Stimulated activated CD4-positive, alpha-beta T cell treated with anti-CD3 and anti-CD28 coated beads, TNF-alpha, amount 100 ng/mL, for 48 hours (primary cell): ENCODE measurements at places on chromosomes 16 and 17.

- no peak for DNase-seq
Observed at GRCh38 chr17:7466639-7467341, 12.6 kb downstream of the ZBTB4 start.

GRCh38 chr16:88951989-88952388 is 25.0 kb downstream of the CBFA2T3 start:
- DNase-seq: no peak

DNA sequence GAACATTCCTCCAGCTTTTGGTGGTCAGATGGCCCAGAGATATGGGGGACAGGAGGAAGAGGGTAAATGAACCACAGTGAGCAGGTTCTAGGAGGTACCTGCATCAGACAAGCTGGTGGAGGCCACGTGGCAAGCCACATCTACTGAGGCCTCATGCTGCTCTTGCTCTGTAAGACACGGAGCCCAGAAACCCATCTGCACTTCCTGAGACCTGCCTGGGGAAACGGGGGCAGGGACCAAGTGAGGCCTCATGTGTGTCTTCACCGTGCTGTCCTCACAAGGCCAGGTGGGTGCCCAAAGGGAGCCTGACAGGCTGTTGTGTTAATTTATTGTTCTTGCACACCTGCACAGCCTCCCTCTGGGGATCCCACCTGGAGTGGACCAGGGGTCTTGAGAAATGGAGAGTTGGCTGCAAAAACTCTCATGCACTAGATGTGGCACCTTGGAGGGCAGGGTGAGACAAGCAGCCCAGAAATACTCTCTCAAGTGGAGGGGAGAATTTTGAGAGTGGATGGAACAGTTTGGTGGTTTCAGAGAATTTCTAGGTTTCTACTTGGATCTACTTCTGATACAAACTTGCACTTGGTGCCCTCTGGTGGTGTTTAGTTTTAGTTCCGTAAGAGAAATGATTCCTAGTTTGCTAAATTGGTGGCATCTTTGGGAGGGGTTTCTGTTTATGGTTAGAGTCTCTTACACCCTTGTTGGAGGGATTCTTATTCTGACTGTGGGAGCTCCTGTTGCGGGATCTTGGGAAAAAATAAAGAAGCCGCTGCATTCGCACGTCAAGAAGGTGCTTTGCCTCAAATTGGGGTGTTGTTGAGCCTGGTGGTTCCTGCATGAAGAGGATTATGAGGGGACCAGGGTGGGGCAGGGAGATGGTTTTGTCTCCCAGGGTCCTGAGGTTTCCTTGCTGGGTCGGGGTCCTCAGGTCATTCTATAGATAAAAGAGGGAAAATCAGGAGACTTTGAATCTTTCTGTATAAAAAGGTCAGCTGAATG is 47.5 kb downstream of the SLC6A2 start:
- peak; percentile 3 for DNase-seq

DNA sequence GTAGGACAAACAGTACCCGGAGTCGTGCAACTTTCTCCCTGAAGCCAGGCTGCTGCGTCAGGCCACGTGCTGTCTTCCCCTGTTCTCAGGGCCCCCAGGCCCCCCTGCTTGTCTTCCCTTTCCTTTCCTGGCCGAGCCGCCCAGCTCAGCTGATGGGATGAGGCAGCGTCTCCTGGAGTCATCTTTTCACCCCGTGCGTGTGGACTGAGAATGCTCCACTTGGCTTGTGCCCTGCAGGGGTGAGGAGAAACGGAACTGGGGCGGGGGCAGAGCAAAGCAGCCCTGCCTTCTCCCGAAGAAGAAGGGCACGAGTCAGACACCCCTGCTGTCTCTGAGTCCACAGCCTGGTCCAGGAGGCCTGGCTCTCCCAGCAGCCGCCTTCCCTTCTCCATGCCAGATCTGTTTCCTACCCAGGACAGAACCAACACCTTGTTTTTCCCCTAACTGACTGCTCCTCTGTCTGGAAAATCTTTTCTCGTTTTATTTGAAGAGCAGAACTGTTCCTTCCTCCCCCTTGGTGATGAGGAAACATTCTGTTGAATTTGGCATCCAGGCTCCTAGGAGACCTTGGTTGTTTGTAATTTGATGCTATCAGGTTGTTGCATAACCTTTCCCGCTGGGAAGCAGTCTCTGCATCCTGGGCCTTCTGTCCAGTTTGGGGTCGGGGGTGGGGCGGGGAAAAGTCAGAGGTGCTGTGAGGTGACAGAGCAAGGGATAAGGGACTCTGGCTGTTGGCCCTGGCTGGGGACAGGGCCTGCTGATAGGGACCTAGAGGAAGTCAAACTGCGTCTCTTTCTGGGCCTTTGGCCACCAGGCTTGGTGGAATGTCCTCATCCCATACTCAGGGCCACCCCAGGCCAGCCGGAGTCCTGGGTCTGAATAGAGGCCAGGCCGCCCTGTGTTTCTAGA is 78.8 kb downstream of the WIPI1 start:
- no peak for DNase-seq

- no peak for DNase-seq
Observed at GRCh38 chr17:6327007-6327406, 107.9 kb downstream of the AIPL1 start.

DNA sequence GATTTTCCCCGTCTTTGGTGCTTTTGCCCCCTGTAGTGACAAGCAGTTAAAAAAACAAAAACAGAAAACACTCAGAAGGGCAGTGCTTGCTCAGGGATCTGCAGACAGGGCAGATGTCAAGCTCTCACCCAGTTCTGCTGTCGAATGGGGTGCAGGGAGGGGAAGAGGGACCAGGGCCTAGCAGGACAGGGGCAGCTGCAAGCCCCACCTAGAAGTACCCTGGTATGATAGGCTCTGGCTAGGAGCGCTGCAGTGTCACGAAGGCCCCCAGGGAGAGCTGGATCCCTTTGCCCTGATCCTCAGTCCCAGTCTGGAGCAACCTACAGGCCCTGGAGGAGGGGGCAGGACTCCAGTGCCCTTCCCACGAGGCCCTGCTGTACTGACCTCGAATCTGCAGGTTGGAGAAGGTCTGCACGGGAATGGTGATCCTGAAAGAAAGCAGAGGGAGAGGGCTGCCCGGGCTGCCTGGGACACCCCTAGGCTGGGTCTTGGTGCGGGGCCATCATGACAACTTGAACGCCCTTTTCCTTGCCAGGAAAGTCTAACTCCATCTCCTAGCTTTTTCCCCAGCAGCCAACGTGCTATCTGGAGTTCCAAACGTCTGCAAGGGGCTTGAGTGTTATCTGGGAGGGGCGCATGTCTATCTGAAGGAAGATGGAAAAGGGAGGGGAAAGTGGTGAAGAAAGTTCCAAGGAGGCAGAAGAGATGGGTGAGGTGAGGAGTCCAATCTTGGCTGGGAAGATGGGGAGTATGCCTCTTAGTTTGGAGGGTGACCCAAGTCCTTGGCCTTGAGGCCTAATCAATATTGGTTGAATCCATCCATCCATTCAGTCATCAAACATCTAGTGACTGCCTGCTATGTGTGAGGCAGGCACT is 4.8 kb downstream of the GFAP start:
- DNase-seq: no peak

DNA sequence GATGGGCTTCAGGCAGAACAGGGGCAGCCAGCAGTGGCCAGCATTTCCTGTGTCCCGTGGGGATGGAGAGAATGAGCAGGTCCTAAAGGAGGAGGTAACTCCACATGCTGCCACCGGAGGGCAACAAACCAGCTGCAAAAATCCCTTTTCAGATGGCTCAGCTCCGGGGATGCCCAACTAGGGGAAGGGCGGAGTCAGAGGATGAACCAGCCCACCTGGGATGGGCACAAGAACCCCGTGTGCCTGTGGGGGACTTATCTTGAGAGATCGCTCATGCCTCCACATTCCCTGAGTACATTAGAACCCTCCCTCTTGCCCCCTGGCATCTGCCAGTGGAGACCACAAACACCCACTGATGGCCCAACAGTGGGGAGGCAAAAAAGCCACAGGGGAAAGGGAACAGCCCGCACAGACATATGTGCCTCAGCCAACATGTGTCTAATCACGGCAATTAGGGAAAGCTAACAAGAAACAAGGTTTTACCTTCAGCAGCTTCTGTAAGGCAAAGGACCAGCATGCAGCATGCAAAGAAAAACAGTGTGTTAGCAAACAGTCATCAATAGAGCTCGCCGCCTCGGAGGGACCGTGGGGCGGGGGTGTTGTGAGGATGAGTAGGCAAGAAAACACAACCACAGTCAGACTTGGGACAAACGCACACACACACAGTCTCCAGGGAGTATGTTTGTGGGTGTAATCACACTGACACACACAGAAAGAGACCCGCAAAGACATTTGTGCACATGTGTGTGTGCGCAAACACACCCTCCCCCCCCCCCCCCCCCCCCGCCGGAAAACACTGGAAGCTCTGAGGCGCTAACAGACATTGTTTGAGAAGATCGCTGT is 64.0 kb downstream of the MYO18A start:
- DNase-seq: no peak

- peak; percentile 34 for DNase-seq
Observed at GRCh38 chr16:1003391-1004347, 22.1 kb downstream of the SOX8 start.

DNA sequence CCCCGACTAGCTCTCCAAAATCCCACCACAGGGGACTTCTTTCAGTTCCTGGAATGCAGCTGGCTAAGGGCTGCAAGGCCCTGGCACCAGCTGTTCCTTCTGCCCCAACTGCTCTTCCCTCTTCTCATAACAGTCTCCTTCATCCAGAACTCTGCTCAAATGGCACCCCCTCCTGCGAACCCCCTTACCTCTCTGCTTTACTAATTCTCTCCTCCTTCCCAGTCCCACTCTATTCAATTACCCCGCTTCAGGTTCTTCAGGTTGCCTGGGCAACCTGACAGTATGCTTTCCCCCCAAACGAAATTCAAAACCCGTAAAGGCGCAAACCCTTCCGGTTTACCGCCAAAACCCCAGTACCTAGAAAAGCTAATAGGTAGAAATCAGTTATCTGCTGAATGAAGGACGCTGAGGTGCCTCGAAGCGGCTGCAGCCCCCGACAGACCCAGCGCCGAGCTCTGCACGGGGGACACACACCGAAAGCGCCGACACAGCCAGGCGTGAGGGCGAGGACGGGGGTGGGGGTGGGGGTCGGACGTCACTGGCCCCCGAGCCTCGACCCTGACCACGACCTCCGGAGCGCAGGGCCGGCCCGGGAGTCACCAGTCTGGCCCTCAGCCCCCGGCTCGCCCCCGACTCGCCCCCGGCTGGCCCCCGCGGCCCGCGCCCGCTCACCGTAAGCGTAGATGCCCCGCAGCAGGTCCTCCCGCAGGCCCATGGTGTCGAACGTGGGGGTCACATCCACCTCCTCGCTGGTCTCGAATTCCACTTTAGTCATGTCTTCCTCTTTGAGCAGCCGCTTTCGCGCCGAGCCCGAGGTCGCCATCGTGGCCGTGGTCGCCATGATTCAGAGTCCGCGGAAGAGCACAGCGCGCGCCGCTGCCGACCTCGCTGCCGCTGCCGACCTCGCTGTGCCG is 550 bp downstream of the EIF4A3 start:
- peak; percentile 8 for DNase-seq

GRCh38 chr17:80633207-80633606 is 88.6 kb downstream of the RPTOR start:
- DNase-seq: no peak

DNA sequence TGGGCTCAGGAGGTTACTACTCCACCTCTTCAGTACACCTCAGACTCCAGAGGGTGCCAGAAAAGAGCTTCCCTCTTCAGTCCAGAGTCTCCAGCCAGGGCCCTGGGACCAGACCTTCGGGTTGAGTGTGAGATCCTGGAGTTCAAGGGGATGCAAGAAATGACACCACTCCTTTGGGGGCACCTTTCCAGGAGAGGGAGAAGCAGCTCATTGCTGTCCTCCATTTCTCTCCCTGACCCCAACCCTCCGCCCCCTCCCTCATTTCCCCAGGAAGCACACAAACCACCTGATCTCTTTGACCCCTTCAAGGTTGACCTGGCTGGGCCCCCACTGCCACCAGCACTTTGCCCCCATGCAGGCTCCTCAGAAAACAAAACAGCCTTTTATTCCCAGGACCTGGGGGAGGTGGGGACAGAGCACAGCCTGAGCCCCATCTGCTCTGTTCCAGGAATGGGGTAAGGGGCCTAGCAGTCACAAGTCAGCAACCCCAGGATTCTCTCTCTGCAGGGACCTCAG is 21.4 kb downstream of the CDH5 start:
- no peak for DNase-seq

DNA sequence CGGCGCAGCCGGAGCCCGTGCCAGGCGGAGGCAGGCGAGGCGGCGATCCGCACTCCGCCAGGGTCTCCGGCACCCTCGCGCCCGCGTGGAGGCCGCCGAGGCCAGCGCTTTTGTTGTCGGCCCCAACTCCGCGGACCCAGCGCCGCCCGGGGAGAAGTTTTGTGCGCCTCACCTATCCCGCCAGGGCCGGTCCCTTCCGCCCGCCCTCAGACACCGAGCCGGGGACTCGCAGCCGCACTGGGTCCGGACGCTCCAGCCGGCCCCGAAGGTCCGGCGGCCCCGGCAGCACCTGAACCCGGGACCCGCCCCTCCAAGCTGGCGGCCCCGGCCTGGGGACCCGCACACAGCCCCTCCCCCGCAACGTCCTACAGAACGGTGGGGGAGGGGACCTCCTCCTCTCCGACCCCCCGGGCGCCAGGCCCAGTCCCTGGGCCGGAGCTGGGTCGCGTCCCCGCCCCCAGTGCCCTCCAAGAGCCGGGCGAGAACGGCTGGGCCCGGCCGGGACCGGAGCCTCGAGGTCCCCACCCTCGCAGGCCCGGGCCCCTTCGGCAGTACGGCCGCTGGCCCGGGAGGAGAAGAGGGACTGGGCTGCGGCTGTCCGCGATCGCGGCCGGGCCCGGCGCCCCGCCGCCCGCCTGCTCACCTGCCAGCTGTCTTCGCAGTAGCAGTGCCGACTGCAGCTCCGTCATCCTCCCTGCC is 698 bp downstream of the UBE2G1 start:
- no peak for DNase-seq

DNA sequence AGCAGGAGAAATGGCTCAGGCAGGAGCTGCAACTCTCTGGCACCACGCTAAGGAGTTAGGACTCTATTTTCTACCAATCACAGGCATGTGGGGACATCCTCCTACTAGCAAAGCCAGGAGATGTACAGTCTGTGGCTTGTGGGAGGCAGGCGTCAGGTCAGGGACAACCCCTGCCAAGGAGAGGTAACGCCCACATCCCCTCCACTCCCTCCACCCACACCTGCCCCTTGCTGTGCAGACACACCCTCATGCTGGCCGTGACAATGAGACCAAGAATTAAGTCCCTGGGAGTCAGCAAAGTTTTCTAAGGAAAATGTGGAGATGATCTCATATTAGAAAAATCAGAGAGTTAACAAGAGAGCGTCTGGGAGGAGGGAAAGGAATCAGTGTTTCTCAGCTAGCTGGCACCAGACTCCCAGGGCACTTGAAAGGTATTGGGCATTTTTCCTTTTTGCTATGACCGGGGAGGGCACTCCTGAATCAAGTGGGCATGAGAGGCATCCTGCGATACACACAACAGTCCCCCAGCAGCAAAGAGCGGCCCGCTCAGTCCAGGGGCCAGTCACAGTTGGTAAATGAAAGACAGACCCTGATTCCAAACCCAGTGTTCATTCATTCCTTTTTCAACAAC is 87.3 kb upstream of the RPL38 start:
- DNase-seq: no peak
